ENCODE measurements at places on chromosomes 5 and 9. TPM values are rescaled to one million over a fixed set of nuclear protein-coding genes. Genes with fewer than 3 reads are reported as not detected.

DNA sequence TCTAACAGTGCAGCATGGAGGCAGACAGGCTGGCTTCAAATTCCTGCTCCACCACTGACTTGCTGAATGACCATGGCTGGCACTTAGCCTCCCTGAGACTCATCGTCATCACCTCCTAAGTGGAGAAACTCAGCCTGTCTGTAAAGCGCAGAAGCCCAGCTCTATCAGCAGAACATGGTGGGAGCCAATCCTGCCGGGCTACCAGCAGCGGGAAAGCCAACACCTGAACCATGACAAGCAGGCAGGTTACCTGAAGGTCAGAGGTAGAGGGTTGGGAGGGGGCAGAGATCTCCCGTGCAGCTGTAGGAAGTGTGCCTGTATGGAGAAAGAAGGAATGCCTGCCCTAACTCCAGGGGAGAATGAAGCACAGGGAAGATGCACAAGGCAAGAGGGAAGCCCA, 72.6 kb upstream of the LRRTM2 start:
- peaks cover 10% of the 10 kb centered on the region for H3K4me1 ChIP-seq
- no peak overlapping the region for H3K4me3 ChIP-seq
- H3K27ac ChIP-seq, result no peak overlapping the region

DNA sequence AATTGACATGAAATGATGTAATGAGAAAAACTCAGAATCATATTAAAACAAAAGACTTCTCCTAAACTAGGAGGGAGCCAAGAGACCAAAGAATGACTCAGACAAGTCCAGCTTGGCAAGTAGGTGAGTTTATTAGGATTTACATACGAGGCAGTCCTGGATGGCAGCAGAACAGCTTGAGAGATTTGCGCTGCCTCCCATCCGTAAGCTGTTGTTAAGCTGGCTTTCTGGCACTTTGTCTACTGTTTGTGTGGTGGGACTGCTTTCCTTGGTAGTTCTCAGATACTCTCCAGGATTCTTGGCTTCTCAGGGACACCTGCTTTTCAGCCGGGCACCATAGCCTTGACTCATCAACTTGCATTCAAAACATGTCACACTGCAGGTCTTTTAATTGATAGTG, 57.6 kb downstream of the COX7C start:
- peaks cover 3% of the 10 kb centered on the region for H3K4me1 ChIP-seq
- H3K27me3 ChIP-seq, result no peaks in the 10 kb centered on the region
- H3K27ac ChIP-seq, result no peak overlapping the region
- no peak overlapping the region for H3K4me3 ChIP-seq
- no peaks in the 10 kb centered on the region for H3K36me3 ChIP-seq

- no peaks in the 10 kb centered on the region for H3K27me3 ChIP-seq
- no peak overlapping the region for H3K4me3 ChIP-seq
- no peaks in the 10 kb centered on the region for H3K36me3 ChIP-seq
Measured at GRCh38 chr9:91908746-91909145, 41.3 kb downstream of the ROR2 start.

SPINK7 gene
- not detected for total RNA-seq

- H3K27ac ChIP-seq, result no peak overlapping the region
- DNase-seq, result no peak
- H3K27me3 ChIP-seq, result no peaks in the 10 kb centered on the region
- H3K4me3 ChIP-seq, result no peak overlapping the region
- H3K36me3 ChIP-seq, result no peaks in the 10 kb centered on the region
Measured at GRCh38 chr9:131319486-131319885, 30.0 kb downstream of the PLPP7 start.

DNA sequence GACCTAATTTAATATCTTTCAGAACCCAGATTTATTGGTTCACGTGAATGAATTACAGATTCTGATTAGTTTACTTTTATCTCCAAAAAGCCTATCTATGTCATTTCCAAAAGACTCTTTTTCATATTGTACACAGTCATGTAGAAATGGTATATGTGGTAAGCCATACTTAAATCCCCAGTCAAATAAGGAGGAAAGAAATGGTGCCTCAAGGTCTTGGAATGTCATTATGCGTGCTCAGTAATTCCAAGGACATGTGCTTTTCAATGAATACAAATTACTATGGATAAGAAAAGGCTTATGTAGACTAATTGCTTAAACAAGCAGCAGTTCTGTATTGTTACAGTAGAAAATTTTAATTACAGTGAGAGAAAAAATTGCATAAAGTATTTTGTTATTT, 64.1 kb upstream of the TYRP1 start:
- no peak overlapping the region for H3K27ac ChIP-seq
- 0 out of 2 replicates have a peak, but pooled peaks cover 3% of the 10 kb centered on the region for H3K4me1 ChIP-seq
- H3K27me3 ChIP-seq, result no peaks in the 10 kb centered on the region
- no peaks in the 10 kb centered on the region for H3K36me3 ChIP-seq

CD14 gene
- total RNA-seq, result 0.48 TPM

DNA sequence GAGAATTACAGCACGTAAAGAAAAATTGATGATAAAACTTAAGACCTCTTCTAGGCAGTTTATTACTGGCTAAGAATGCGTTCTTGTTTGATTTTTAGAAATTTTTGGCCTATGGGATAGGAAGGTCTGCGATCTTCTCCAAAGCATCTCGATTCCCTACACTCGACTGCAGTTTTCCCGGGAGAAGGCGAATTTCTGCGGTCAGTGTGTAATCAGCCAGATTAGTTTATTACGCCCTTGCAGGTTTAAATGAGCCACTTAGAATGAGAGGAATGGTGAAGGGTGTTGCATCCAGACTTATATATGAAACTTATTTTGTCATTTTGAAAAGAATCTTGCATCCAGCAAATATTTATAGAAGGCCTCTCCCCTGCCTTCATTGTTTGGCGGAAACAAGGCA, 1.2 kb downstream of the MTAP start:
- peaks cover 2% of the 10 kb centered on the region for H3K36me3 ChIP-seq
- H3K27ac ChIP-seq, result peak overlapping the region; percentile 89
- no peak for DNase-seq
- H3K4me3 ChIP-seq, result peak overlapping the region; percentile 90
- H3K4me1 ChIP-seq, result no peaks in the 10 kb centered on the region

DNA sequence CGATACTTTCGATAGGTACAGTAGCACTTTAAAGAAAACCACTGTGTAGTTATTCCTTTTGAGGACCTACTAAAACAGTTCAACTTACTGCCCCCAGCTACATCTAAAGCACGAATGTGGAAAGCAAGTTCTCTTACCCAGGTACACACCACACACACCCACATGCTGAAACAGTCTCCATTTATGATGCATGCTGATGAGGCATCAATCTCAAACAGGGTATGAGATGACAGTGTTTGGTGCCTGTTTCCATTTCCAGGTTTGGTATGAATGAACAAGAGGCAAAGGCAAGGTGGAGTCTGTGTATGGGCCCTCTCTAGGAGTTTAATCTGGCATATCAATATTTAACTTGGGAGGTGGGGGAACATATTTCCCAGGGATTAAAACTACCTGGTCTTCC, 13.9 kb downstream of the HMGXB3 start:
- no peak for DNase-seq
- no peak overlapping the region for H3K4me3 ChIP-seq
- H3K27ac ChIP-seq, result no peak overlapping the region
- no peaks in the 10 kb centered on the region for H3K4me1 ChIP-seq
- H3K36me3 ChIP-seq, result peaks cover 28% of the 10 kb centered on the region

DNA sequence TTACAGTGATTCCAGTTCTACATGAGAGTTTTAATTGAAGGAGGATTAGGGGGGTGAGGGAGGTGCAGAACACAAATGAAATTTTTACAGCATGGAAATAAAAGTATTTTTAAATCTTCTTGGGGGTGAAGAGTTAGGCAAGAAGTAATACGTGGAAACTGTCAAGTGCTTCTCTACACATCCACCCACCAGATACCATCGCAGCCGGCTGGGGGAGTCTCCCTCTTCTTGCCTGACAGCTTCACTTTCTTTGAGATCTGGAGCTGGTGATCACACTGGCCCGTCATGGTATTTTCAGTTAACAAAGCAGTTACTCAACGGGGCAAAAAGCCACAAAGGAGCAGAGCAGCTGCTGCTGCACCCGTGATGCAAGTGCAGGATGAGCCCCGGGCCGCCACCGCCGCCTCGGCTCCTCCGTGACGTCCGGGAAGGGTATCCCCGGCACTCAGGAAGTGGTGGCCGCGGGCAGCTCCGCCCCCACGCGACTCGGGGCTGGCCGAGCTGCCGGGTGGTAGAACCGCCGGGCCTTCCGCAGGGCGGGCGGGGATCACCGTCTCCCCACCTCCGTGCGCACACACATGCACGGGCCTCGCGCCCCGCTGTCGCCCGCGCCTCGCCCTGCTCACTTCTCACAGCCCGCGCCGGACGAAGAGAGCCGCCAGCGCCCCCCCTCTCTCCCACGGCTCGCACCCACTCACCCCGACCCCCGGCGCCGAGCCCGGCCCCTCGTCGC, 2.4 kb upstream of the NR4A3 start:
- peak overlapping the region; percentile 88 for H3K27ac ChIP-seq
- H3K4me3 ChIP-seq, result peak overlapping the region; percentile 85
- H3K36me3 ChIP-seq, result no peaks in the 10 kb centered on the region
- H3K27me3 ChIP-seq, result peaks cover 42% of the 10 kb centered on the region
- H3K4me1 ChIP-seq, result peaks cover 20% of the 10 kb centered on the region
- DNase-seq, result no peak

DNA sequence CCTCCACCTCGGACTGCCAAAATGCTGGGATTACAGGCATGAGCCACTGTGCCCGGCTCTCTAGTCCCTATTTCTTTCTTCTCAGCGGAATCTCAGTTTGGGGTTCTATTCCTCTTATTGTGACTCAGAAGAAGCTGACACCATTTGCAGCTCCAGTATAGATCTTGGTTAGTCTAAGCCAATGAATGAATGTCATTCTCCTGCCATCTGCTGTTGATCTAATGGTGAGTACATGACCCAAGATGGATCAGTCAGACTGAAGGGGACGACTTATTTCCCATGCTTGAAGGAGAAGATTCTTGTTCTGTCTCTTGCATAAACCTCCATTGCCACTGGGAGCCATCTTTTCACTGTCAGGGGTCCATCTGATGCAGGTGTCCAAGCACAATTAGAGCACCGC, 76.0 kb upstream of the KLF9 start:
- no peak overlapping the region for H3K4me3 ChIP-seq
- no peaks in the 10 kb centered on the region for H3K4me1 ChIP-seq
- no peaks in the 10 kb centered on the region for H3K36me3 ChIP-seq
- H3K27ac ChIP-seq, result no peak overlapping the region
- no peak for DNase-seq

GRCh38 chr5:32714836-32715235, 3.7 kb downstream of the NPR3 start:
- no peaks in the 10 kb centered on the region for H3K4me1 ChIP-seq
- H3K27ac ChIP-seq, result no peak overlapping the region
- DNase-seq, result no peak
- no peak overlapping the region for H3K4me3 ChIP-seq
- peaks cover 46% of the 10 kb centered on the region for H3K27me3 ChIP-seq
- H3K36me3 ChIP-seq, result no peaks in the 10 kb centered on the region

BARHL1 gene
- total RNA-seq, result not detected

GPX3 gene
- 26.4 TPM for total RNA-seq

GRCh38 chr9:93540305-93540704, 36.1 kb upstream of the PHF2 start:
- no peak overlapping the region for H3K27ac ChIP-seq
- DNase-seq, result no peak
- H3K4me1 ChIP-seq, result no peaks in the 10 kb centered on the region
- H3K4me3 ChIP-seq, result no peak overlapping the region
- peaks cover 14% of the 10 kb centered on the region for H3K36me3 ChIP-seq

DNA sequence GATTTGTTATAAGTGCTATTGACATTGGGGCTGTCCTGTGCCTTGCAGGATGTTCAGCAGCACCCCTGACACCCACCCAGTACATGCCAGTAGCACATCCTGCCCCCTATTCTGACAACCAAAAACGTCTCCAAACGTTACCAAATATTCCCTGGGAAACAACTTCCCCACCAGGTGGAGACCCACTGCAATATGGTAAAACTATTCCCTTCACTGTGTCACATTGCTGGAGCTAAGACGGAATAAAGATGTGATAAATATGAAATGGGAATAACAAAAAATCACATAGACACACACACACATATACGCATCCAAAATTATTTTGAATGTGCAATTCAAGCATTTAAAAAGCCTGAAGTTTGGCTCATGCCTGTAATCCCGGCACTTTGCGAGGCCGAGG, 874.3 kb upstream of the DMAC1 start:
- DNase-seq, result no peak
- no peak overlapping the region for H3K27ac ChIP-seq
- no peaks in the 10 kb centered on the region for H3K36me3 ChIP-seq
- H3K4me1 ChIP-seq, result peaks cover 8% of the 10 kb centered on the region

GRCh38 chr9:99005651-99006050, 61.9 kb downstream of the COL15A1 start:
- no peaks in the 10 kb centered on the region for H3K27me3 ChIP-seq
- H3K4me3 ChIP-seq, result no peak overlapping the region
- no peaks in the 10 kb centered on the region for H3K4me1 ChIP-seq

AGTPBP1 gene
- total RNA-seq, result 56.8 TPM

BNIP1 gene
- 13.5 TPM for total RNA-seq

- H3K27me3 ChIP-seq, result no peaks in the 10 kb centered on the region
- no peak for DNase-seq
- H3K27ac ChIP-seq, result no peak overlapping the region
- no peak overlapping the region for H3K4me3 ChIP-seq
- H3K36me3 ChIP-seq, result no peaks in the 10 kb centered on the region
Measured at GRCh38 chr5:110321117-110321516, 405.4 kb downstream of the TMEM232 start.

DNA sequence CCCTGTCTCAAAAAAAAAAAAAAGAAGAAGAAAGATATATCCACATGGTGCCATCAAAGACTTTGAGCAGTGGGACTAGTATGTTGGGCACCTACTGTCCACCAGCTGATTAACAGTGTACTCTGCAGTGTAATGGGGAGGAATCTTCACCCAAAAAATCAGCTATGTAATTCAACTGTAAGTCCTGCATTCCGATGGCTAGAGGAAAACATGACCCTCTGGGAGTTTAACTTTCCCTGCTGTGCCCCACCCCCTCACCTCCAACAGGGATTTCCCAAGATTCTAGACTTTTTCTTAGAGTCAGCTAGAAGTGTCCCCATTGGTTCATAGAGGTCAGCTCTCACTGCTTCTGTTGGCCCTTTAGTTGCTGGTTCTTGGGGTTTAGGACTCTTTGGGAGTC, 221.2 kb upstream of the CLINT1 start:
- no peak for DNase-seq
- no peak overlapping the region for H3K4me3 ChIP-seq
- no peaks in the 10 kb centered on the region for H3K36me3 ChIP-seq
- H3K4me1 ChIP-seq, result no peaks in the 10 kb centered on the region

ARHGEF28 gene
- 1.0 TPM for total RNA-seq

GRCh38 chr9:121682926-121683515, 31.6 kb downstream of the DAB2IP start:
- no peak overlapping the region for H3K27ac ChIP-seq
- no peak overlapping the region for H3K4me3 ChIP-seq
- no peak for DNase-seq
- no peaks in the 10 kb centered on the region for H3K27me3 ChIP-seq

DNA sequence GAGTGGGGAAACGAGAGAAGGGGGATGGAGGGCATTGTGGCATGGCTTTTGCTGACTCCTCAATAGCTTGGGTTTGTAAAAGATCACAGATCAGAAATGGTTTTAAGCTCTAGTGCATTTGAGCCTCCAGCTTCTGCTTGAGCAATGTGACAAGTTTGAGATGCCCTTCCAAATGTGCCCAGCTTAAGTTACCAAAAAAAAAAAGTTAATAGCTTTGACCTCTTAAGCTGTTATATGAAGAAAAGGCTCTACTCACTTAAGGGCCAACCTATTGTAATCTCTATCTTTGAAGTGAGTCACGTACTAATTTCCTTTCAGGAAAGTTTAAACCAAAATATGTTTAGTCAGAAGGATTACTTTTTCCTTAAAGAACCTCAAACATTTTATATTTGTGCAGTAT, 428.8 kb upstream of the ACTBL2 start:
- H3K4me3 ChIP-seq, result no peak overlapping the region
- H3K36me3 ChIP-seq, result no peaks in the 10 kb centered on the region
- no peaks in the 10 kb centered on the region for H3K4me1 ChIP-seq
- H3K27me3 ChIP-seq, result no peaks in the 10 kb centered on the region
- H3K27ac ChIP-seq, result no peak overlapping the region
